ENCODE measurements at places on chromosomes 1 and 21.
A peak's percentile ranks its signal among the peaks of the same experiment; 100 is the strongest.

GRCh38 chr1:18073066-18073642 lies 34.4 kb upstream of the IGSF21 start:
- no peak for DNase-seq

DNA sequence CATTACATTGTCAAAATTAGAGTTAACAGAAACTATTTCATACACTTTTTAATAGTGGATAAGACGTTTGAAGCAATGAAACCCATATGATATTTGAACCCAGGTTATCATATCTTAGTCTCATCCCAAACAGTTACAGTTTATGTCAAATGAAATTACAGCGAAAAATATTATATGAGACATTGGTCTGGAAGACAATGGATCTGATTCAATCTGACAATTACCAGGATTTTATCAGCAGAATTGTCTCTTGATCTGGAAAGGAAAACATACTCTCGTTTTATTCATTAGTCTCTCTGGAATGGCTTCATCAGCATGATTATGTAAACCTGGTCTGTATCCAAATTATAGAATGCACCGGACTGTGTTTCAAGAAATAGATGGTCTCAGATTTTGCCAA lies 818.6 kb downstream of the NCAM2 start:
- DNase-seq = no peak

- no peak for DNase-seq
These were observed 123.9 kb downstream of the NRDC start for GRCh38 chr1:51754666-51755065.

- no peak for DNase-seq
These were observed 89.3 kb downstream of the ZNF648 start for GRCh38 chr1:181972256-181972655.

DNA sequence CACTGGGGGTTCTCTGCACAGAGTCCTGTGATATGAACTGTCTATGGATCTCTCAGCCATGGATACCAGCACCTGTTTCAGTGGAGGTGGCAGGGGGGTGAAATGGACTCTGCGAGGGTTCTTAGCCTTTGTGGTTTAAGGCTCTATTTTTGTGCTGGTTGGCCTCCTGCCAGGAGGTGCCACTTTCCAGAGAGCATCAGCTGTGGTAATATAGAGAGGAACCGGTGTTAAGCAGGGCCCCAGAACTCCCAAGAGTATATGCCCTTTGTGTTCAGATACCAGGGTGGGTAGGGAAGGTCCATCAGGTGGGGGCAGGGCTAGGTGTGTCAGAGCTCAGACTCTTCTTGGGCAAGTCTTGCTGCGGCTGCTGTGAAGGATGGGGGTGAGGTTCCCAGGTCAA lies 330.0 kb upstream of the PLD5 start:
- no peak for DNase-seq

DNA sequence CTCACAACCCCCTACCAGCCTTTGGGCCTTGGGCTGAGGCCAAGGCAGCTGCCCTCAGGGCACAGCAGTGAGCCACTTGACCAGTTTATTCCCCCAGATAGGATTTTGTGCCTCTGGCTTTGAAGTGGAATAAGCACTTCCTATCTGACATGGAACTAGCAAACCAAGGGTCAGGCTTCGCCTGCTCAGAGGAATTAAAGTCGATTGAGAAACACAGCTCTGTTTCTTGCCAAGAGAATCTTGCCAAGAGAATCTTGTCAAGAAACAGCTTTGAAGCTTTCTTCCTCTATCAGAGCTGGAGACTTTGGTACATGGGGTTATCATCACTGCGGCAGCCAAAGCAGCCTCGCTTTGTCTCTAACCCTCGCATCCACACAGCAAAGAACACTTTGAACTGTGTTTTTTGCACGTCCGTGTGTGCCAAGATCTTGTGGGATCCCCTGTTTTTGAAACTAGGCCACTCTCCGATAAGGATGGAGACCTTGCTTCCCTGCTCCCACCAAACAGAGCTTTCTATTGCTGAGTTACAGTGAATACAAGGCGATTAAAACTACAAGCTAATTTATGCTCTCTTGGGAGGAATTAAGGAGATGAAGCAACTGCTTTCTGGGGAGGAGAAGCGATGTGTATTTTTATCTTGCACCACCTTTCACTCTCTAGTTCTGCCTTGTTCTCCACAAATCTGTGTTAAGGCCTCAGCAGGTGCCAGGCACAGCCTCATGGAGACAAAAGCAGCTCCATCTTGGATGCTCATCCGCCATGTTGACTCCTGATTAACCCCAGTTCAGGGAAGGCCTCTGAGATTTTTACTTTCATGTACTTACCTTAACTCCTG lies 67.3 kb downstream of the RHOU start:
- DNase-seq = no peak

DNA sequence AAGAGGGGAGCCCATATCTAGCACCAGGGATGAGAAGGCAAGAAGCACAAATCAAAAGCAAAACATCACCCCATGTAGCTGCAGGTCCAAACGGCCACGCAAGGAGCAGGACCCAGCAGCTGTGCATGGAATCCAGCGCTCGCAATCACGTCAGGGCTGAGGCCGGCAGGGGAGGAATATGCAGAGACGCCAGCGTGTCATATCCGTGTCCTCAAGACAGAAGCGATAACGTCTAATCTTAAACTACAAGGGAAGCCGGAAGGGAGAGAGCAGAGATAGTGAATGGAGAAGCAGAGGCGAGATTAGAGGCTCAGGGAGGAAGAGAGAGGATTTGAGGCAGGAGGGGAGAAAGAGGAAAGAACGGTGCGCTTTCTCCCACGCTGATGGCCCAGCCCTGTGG lies 39.1 kb downstream of the FBXO2 start:
- no peak for DNase-seq

GRCh38 chr1:59100708-59101374 lies 196.1 kb upstream of the FGGY start:
- no peak for DNase-seq

GRCh38 chr21:37446552-37446951 lies 80.0 kb downstream of the DYRK1A start:
- DNase-seq = no peak

DNA sequence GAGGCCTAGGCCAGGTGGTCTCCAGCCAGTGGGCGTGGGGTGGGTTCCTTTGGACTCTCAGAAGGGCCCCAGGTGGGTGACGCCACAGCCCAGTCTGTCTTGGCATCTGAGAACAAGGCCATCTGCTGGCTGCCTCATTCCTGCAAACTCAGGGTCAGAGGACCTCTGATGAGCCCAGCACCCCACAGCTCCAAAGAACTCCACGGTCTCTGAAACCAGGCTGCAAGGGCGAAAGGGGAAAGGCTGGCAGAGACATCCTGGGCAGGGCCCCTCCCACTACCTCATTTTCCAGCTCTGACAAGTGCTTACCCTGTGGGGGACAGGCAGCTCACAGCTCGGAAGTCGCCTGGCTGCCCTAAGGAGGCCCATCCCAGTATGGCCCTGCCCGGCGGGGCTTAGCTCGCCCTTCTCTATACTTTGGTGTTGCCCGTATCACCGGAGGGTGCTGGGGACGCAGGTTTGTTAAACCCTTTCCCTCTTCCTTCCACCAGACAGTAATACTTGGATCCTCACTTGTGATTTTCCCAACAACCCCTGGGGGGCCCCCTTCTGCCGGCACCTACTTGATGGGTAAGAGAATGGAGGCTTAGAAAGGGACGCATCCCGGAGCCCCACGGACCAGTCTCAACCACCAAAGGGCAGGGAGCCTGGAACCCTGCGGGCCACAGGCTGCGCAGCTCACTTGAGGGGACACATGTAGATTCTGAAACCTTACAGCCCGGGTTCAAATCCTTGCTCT lies 10.9 kb upstream of the EDN2 start:
- DNase-seq = peak; percentile 23

- no peak for DNase-seq
These were observed 34.5 kb upstream of the NIBAN1 start for GRCh38 chr1:185008838-185009237.

- DNase-seq = no peak
These were observed 1298.8 kb downstream of the PLA2G4A start for GRCh38 chr1:188127507-188127906.

- no peak for DNase-seq
These were observed 42.4 kb downstream of the DRAM2 start for GRCh38 chr1:111097356-111098099.

DNA sequence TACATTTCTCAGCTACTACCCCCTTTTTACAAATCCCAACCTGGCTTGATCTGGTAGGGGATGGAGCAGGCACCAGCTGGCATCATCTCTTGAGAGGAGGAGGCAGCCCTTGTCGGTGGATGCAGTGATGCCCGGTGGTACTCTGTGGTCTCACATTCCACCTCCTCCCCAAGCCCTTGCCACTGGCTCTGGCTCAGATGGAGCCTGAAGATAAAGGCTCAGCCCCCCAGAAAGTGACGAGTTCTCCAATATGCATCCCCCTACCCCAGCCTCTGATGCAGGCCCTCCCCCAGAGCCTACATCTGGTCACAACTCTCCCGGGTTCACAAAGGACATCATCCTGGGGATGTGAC lies 3.8 kb upstream of the GOLT1A start:
- no peak for DNase-seq

- DNase-seq = no peak
These were observed 124.0 kb downstream of the SYT2 start for GRCh38 chr1:202586018-202586821.

- DNase-seq = no peak
These were observed 73.3 kb downstream of the ACBD6 start for GRCh38 chr1:180428782-180429695.

GRCh38 chr21:45545691-45546531 lies 3.7 kb upstream of the SLC19A1 start:
- no peak for DNase-seq

DNA sequence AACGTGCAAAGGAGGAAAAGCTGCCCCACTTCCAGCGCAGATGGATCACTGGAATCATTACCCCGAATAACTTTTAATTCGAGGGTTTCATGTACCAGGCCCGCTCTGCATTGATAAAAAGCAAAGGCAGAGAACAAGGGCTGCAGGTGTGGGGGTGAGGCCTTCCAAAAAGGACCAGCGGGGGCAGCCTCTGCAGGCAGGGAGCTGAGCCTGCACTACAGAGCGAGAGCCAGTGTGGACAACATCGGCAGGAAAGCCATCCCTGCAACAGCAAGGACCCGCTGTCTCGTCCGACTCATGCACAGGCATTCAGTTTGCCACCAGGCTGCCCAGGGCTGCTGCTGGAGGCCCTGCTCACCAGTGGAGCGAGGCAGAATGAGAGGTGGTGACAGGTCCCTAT lies 27.1 kb upstream of the AJAP1 start:
- DNase-seq = no peak

DNA sequence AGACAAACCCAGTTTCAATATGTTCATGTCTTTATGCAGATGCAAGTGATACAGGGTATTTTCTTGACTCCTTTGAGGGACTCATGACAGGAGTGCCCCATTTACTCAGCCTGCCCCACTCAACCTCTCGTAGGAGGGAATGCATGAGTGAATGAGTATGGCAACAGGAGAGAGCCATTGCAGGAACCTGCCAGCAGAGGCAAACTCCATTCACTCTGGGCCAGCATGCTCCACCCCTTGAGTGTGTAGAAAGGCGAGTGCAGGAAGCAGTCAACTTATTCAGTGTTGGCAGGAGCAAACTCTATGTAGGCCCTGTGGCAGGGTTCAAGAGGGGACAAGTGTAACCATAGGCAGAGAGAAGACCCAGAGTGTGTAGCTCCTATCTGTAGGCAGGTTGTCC lies 1526.3 kb downstream of the PLA2G4A start:
- no peak for DNase-seq

GRCh38 chr1:10074852-10075730 lies 42.3 kb downstream of the UBE4B start:
- DNase-seq = no peak

DNA sequence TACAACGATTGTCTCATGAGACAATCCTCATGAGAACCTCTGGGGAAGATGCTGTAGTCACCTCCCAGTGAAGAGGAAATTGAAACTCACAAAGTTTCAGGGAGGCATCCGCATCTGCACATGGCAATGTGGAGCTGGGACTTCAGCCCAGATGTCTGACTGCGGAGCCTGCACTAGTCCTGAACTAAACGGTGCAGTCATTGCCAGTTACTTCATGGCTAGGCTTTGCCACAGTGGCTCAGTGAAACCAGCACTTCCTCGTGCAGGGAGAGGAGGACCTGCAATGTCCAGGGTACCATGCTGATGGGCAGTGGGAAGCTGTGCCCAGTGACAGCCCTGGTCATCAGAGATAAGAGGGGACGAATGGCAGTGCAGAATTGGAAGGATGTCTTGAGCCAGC lies 40.7 kb upstream of the ETS2 start:
- no peak for DNase-seq

DNA sequence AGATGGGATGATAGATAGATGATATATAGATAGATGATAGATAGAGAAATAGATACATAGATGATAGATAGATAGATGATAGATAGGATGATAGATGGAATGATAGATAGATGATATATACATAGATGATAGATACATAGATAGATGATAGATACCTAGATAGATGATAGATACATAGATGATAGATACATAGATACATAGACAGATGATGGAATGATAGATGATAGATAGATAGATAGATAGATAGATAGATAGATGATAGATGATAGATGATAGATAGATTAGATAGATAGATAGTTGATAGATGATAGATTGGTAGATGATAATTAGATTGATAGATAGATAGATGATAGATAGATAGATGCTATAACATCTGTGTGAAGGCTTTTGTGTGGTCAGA lies 201.7 kb upstream of the RAB4A start:
- DNase-seq = no peak

DNA sequence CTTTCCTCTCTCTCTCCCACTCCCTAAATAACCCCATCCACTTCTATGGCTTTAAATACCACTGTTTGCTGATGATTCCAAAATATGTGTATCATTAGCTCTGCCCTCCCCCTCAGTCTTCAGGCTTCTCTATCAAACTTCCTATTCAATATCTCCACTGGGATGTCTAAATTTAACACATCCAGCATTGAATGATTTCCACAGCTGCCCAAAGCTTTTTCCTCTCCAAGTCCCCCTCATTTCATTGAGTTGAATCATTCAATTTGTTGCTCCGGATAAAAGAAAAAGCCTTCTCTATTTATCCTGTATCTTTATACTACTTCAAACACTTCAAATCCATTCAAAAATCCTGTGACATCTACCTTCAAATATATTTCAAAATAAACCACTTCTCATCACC lies 225.0 kb downstream of the SEC16B start:
- no peak for DNase-seq

- DNase-seq = no peak
These were observed 110.5 kb upstream of the COL6A1 start for GRCh38 chr21:45870851-45871615.

GRCh38 chr1:155944444-155944799 lies 3.0 kb downstream of the RXFP4 start:
- DNase-seq = no peak

- DNase-seq = no peak
These were observed 402 bp downstream of the C21orf58 start for GRCh38 chr21:46323227-46323709.
